ENCODE measurements at places on chromosomes 1 and 21. TPM values are rescaled to one million over a fixed set of nuclear protein-coding genes. Genes with fewer than 3 reads are reported as not detected.

The PNRC2 gene
- 137 TPM for total RNA-seq

The UBE2J2 gene
- 81.0 TPM for total RNA-seq

The HPCA gene
- total RNA-seq: 0.62 TPM

The RGS16 gene
- 50.2 TPM for total RNA-seq

The C1orf115 gene
- total RNA-seq: 0.11 TPM

The C1QTNF12 gene
- total RNA-seq: 3.5 TPM
